Kidney epithelial cell (primary cell): ENCODE measurements at places on chromosomes 5 and 9. TPM values are rescaled to one million over a fixed set of nuclear protein-coding genes. Genes with fewer than 3 reads are reported as not detected.

The SH3RF2 gene
- total RNA-seq, result 10.3 and 21.7 TPM in 2 replicates

The PTPN3 gene
- total RNA-seq, result 29.6 and 33.6 TPM in 2 replicates

The STPG3 gene
- not detected in 2 replicates for total RNA-seq

The FYB1 gene
- total RNA-seq, result not detected in 2 replicates

The GABRP gene
- 0.14 and 0.50 TPM in 2 replicates for total RNA-seq

DNA sequence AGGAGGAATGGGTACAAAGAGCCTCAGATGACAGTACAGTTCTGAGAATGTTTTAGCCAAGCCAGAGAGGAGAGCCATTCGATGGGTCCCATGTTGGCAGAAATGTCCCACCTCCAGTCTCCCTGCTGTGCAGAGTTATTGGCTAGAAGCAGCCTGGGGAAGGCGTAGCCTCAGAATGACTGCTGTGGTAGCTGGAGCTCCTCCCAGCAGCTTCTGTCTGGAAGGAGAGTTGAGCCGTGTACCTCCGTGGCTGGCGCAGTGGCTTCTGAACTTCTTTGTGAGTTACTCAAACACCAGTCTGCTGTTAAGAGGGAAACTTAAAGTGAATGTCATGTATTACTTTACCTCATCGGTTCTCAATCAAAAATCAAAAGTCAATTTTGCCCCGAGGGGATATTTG is 193.3 kb upstream of the SNX2 start:
- DNase-seq, result no peak

DNA sequence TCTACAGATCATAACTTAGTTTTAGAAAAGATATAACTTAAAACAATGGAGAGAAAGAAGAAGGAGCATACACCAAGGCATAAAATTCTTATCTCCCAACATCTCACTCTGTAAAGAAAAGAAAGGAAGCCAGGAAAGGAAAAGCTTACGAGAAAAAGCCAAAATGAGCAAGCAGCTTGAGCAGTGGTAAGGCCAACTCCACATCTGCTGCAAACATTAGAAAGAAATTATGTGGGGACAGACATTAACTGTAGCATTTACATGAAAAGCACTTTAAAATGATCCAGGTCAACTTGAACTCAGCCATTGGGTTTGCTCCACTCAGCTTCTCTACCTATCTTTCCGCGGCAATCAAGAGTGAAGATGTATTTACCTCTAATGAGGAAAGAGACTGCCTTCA is 176.9 kb downstream of the BNC2 start:
- DNase-seq, result no peak

DNA sequence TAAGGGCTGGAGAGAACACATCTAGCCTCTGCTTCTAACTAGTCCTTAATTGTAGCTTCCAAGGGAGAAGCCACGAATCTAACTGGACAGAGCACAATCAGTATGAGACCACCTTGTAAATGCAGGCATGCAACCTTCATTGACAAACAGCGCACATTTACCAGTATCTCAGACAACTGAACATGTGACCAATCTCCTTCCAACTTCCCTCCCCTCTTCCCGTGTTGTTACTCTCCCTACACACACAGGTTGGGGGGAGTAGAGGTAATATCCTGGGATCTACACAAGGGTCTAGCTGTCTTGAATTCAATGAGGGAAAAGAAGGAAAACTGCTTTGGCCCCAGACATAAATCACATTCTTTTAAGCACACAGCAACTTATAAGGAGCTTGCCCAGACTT is 77.6 kb downstream of the LIFR start:
- DNase-seq, result no peak

DNA sequence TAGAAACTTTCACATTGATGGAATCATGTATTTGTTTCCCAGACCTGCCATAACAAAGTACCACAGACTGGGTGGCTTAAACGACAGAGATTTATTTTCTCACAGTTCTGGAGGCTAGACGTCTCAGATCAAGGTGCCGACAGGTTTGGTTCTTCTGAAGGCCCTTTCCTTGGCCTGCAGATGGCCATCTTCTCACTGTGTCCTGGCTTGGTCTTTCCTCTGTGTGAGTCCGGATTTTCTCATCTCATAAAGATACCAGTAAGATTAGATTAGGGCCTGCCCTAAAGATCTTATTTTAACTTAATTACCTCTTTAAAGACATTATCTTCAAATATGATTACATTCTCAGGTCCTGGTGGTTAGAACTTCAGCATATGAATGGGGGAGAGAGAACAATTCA is 5.8 kb downstream of the USP20 start:
- DNase-seq, result no peak

GRCh38 chr5:136030956-136031611 is 2.3 kb downstream of the TGFBI start:
- no peak for DNase-seq

DNA sequence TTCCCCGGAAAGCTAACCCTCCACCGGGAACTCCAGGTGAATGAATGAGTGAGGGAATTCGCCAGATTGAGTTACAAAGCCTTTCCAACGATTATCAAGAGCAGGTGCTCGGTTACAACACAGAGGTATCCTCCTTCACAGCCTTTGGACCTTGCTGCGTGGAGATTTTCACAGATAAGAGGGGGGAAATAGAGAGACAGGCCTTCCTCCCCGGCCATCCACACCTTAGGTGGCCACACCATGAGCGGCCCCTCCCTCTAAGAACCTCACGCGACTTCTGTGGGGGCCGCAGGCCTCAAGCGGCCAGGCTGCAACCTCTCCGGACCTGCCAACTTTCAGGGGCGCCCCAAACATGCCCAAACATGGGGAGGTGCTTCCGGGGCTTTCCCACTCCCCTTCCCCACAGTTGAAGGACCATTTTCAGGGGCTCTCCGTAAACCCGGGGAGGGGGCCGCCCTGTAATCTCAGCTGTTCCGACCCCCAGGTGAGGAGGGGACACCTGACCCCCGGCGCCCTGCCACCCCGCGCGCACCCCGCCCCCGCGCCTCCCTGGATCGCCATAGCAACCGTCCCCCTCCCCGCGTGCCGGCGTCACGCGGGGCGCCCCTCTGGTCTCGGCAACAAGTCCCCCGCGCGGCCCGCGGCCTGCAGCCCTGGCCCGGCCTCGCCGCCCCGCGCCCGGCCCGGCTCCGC is 603 bp downstream of the DENND1A start:
- no peak for DNase-seq

- no peak for DNase-seq
Measured at GRCh38 chr5:123502120-123502519, 9.9 kb upstream of the CSNK1G3 start.

DNA sequence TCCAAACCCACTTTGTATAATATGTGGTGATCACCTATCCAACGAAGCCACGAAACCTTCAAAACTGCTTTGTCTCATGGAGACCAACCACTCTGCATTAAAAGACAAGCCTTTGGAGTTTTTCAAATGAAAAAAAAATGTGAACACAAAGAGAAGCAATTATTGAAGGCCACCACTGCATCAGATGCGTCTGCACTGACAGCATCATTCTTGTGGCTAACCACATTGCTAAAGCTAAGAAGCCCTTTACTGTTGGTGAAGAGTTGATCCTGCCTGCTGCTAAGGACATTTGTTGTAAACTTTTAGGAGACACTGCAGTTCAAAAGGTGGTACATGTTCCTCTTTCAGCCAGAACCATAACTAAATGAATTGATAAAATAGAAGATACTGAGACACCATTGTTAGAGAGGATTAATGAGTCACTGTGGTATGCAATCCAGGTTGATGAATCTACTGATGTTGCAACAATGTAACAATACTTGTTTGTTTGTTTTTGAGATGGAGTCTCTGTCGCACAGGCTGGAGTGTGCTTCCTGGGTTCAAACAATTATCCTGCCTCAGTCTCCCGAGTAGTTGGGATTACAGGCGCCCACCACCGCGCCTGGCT is 45.4 kb downstream of the TAF11L14 start:
- no peak for DNase-seq

- no peak for DNase-seq
Measured at GRCh38 chr9:137227054-137227852, at the start of gene RNF224. RNF224 (plus strand) TSS chr9:137227502; CDS start chr9:137228336, 834 bp downstream.

DNA sequence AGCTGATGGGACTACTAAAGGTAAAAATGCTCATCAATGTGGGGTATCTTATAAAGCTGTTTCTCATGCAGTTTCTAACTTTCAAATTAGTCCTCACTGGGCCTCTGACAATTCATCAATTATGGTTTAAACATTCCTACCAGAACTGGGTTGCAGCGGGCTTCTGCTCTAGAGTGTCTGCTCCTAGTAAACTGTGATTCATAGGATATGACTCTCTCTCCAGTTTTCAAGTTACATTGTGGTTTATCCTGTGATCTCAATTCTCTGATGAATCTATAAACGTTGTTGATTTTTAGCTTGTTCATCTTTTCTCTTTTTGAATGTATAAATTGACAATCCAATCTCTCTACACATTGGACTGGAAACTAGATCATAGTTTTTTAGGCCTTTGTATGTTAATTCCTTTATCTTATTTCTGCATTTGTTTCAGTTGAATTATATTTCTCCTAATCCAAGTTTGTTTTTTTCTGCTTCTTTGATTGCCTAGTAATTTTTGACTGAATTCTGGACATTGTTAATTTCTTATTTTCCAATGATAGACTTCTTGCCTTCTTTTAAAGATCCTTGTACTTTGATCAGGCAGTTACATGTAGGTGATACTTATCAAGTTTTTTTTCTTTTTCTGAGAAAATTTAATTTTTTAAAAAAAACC is 822.6 kb downstream of the TLE1 start:
- DNase-seq, result no peak

GRCh38 chr5:78964889-78965288 is 20.2 kb downstream of the ARSB start:
- no peak for DNase-seq

- DNase-seq, result no peak
Measured at GRCh38 chr5:97498657-97499056, 315.6 kb upstream of the RIOK2 start.

GRCh38 chr5:124524552-124525232 is 221.7 kb downstream of the ZNF608 start:
- no peak for DNase-seq

GRCh38 chr5:134530301-134531077 is 5.0 kb downstream of the JADE2 start:
- no peak for DNase-seq

DNA sequence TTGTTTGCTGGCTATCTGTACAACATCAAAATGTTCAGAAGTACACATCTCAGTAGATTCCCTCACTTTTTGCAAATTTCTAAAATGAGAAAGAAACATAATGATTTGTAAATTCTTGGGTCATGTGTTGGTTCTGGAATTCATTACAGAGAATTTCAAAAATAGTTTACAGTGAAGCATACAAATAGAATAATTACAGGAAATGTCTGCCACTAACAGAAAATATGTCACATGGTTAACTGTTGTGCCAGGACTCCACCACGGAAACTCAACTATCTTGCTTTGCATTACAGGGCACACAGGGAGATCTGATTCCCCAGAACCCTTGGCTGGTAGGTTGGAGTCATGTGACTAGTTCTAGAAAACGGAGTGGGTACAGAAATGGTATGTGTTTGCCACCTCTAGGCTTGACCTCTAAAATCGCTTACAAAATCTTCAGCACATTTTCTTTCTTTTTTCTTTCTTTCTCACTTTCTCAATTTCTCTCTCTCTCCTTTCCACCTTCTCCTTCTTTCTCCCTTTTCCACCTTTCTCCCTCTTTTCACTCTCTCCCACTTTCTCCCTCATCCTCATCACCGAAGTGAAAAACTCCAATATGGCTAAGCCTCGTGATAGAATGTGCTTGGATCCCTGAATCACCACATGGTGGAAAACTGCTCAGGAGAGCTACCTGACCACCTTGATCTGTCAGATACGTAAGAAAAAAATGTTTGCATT is 32.4 kb downstream of the RASEF start:
- no peak for DNase-seq

- no peak for DNase-seq
Measured at GRCh38 chr5:97624886-97625285, 441.8 kb upstream of the RIOK2 start.

DNA sequence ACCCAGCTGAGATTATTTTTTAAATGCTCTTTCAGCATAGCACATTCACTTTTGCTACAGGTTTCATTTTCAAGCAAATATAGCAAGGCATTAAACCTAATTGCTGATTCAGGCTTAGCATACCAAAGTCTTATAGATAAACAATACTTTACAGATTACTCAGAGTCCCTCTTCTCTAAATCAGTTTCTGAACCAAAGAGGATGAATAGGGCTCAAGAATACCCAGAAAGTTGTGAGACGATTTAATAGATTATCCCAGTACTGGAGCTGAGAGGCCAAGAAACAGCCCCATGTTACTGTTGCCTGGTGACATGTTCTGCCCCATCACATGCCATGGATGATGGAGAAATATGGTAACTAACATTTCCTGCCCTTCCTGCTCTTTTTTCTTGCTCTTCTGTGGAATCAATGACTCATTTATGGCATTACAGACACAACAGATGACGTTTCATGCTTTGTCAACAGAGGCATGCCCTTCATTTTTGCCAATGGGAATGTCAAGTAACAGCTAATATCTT is 18.1 kb upstream of the SSBP2 start:
- peak; percentile 82 for DNase-seq

DNA sequence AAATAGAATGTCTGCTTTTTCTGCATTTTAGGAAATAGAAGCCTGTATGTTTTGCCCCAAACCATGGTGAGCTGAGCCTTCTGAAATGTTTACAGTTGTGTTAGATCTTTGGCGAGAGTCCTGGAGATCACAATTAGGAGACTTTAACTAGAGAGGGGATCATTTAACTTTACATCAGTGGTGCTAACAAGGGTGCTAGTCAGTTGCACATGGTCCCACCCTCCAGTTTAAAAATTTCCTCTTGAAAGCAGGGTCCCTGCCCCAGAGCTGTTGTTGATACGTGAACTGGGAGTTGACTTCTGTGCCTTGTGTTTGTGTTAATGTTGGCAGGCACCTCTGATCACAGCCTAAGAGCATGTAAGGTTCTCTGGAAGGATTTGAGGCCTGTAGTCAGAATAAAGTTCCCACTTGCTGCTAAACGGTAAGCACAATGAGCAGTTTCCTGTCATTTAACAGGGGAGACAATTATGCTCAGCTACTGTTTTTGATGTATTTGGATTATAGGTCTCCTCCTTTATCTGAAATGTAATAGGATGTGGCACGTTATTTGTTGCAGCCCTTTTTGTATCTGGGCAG is 43.7 kb downstream of the RASGRF2 start:
- DNase-seq, result no peak

DNA sequence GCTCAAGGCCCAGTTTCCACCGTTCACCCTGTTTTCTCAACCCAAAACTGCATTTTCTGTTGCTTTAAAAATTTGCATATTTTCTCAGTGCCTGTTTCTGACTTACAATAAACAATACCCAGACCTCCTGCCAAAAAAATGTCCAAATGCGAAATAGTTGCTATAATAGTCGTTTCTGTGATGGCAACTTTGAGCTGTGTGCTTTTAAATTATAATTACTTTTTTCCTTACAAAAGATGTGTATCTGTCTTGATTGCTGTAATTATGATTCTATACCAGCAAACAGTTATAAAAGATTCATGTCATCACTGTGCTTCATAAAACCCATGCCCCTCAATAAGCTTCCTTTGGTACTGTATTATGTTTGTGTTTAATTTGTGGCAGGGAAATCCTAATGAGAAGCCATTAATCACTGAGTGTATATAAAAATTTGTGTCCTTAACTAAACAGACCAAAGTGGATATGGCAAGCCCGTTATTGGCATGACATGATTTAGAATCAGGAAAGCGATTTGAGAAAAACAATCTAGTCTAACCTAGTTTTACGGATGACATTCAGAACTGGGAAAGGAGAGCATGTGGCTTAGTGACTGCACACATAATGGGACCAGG is 5.4 kb upstream of the SLC1A3 start:
- DNase-seq, result no peak
